ENCODE measurements at places on chromosomes 16 and 17. TPM values are rescaled to one million over a fixed set of nuclear protein-coding genes. Genes with fewer than 3 reads are reported as not detected.

The CCL15 gene
- total RNA-seq: not detected

The SLC16A5 gene
- 12.3 TPM for total RNA-seq

The OMG gene
- total RNA-seq: 2.0 TPM

The PHB1 gene
- 158 TPM for total RNA-seq

GRCh38 chr16:3431779-3432219 is 11.5 kb downstream of the ZNF597 start:
- DNase-seq: no peak

GRCh38 chr16:50121278-50121677 is 31.8 kb upstream of the TENT4B start:
- DNase-seq: peak; percentile 14

DNA sequence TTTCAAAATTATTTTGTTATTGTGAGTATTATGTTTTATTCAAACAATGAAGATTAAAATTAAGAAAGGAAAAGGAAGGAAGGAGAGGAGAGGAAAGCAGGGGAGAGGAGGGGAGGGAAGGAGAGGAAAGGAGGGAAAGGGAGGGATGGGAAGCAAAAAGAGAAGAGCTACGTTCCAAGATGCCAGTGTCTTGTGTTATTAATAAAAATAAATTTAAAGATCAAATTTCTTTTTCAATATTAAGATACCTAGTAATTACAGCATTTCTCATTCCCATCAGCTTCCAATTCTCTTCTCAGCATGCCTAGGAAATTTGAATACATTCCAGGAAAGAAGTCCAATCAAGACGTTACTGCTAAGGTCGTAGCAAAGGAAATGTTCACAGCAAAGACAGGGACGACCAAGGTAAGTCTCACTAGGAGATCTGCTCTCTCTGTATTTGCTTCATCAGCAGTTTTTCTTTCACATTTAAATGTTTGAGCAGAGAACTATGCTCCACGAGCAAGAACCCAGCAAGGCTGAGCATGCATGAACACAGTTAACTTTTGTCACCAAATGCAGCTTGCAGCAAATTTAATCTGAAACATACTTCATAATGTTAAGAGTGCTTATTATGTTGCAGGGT is 63.3 kb upstream of the HLF start:
- no peak for DNase-seq

DNA sequence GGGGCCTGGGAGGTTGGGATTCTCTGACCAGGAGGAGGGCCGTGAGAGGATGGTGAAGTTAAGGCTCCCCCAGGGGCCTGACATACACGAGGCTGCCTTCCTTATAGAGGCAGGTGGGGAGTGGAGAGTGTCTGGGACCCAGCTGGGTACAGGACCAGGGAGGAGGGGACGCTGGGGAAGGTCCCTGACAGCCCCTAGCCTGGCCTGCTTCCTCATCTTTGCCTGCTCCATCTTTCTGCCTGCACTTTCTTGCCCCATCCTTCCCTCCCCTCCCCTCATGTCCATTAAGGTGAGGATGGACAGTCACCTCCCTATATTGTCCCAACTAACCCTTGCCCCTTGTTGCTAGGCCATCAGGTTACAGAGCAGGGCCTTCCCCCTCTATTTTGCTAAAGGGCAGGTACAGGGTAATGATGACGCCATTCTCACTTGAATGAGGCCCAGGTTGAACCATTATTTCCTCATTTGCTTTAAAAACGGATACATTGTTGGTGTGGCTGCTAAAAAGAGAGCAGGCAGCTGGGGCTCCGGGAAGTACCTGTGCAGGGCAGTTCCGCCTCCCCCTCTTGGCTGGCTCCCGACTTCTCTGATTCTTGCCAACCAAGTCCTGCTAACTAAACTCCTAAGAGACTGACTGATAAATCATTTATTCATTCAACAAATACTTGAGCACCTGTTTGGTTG is 1.3 kb downstream of the C17orf99 start:
- no peak for DNase-seq

DNA sequence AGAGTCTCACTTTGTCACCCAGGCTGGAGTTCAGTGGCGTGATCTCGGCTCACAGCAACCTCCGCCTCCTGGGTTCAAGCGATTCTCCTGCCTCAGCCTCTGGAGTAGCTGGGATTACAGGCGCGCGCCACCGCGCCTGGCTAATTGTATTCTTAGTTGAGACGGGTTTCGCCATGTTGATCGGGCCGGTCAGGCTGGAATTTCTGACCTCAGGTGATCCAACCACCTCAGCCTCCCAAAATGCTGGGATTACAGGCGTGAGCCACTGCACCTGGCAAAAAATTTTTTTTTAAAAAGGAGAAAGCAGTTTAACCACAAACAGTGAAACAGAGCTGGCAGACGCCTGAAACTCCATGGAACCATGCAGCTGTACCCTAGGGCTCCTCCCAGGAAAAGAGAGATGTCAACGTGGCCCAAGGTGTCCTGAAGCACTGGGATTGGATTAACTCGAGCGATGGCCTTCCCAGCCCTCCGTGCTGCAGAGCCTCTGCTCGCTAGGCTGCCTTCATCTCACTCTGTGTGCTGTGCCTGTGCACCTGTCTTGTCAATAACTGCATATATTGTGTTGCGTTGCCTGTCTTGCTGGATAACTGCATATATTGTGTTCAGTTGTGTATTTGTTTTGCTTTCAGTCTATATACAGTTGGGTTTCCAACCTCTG is 29.6 kb upstream of the FOXK2 start:
- DNase-seq: no peak

DNA sequence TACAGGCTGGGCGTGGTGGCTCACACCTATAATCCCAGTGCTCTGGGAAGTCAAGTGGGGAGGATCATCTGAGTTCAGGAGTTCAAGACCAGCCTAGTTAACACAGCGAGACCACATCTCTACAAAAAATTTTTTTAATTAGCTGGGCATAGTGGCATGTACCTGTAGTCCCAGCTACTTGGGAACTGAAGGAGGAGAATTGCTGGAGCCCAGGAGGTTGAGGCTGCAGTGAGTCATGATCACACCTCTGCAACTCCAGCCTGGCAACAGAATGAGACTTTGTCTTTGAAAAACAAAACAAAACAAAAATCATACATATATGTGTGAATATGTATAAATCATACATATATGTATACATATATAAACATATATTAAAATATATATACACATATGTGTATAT is 54.1 kb upstream of the MARCHF10 start:
- DNase-seq: no peak

- no peak for DNase-seq
These were observed 43.4 kb downstream of the SLFN5 start for GRCh38 chr17:35286120-35286781.

Measured in mesenteric fat pad (tissue), 1 donor.